OCI-LY7 (cell line): ENCODE measurements at places on chromosomes 16 and 17. TPM values are rescaled to one million over a fixed set of nuclear protein-coding genes. Genes with fewer than 3 reads are reported as not detected.

Gene SGSM2
- 49.0 and 50.6 TPM in 2 replicates for total RNA-seq

Gene HP
- not detected in 2 replicates for total RNA-seq

Gene FOXL1
- 1.8 and 2.4 TPM in 2 replicates for total RNA-seq

Gene SLFN13
- total RNA-seq = not detected in 2 replicates

Gene MEIOC
- 5.1 and 5.5 TPM in 2 replicates for total RNA-seq

Gene DYNLL2
- 21.1 and 22.5 TPM in 2 replicates for total RNA-seq

Gene EVPL
- total RNA-seq = 5.1 and 6.9 TPM in 2 replicates

Gene DNAI2
- total RNA-seq = not detected in 2 replicates
